NCI-H510A treated with DMSO at 0.1 percent for 48 hours (cell line): ENCODE measurements at places on chromosomes 1 and 21.

GRCh38 chr1:198893141-198893540, 254.3 kb downstream of the PTPRC start:
- DNase-seq: no peak

GRCh38 chr1:119655154-119655553, 7.1 kb upstream of the ZNF697 start:
- DNase-seq: no peak

GRCh38 chr1:204902671-204903070, 32.0 kb downstream of the NFASC start:
- DNase-seq: peak; percentile 62

GRCh38 chr1:39061951-39062350, 35.8 kb downstream of the NDUFS5 start:
- DNase-seq: no peak

DNA sequence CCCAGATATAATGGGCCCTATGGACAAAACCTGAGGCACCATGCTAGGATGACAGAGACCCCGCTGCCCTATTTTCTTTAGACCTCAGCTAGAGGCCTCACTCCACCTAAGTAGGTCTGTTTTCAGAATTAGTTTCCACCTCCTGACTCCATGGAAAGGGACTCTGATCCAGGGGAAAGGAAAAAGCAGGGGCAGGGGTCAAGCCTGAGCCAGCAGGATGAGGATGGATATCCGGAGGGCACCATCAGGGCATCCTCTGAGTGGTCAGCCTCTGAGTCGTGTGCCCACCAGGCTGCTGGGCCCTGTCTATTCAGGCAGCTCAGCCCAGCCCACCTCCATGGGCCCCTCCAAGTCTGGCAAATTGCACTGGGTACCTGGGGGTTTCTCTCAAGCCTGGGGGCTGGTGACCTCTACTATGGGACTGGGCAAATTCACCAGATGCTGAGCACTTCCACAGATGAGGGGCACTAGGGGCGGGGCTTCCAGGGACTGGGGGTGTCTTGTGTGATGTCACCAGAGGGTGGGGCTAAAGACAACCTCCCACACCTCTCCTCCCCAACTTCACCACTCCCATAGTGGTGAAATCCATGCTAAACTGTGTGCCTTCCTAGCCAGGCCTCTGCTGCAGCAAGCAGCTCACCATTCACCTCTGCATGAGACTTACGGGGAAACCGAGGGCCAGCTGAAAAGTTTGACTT, 5.5 kb downstream of the PAQR7 start:
- no peak for DNase-seq

- no peak for DNase-seq
Measured at GRCh38 chr1:40944326-40944725, 35.2 kb upstream of the CTPS1 start.

- no peak for DNase-seq
Measured at GRCh38 chr1:184455786-184456185, 69.0 kb downstream of the C1orf21 start.

GRCh38 chr1:82153272-82153629, 352.5 kb downstream of the ADGRL2 start:
- no peak for DNase-seq

- DNase-seq: no peak
Measured at GRCh38 chr1:48227165-48228013, 4.9 kb downstream of the SLC5A9 start.

DNA sequence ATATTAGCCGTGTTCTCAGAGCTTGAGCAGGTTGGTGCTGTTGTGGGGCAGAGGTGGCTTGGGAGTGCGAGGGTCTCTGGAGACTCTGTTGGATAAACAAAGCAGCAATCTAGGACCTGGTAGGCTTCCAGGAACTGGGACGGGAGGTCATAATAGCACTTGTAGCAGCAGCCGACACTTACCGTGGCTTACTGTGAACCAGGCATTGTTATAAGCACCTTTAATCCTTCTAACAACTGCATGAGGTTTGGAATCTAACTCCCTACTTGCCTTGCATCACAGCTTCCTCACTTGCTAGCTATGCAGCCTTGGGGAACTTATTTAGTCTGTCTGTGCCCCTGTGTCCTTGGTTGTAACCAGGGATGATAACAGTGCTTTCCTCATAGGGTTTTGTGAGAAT, 94.9 kb downstream of the NAV1 start:
- DNase-seq: peak; percentile 27

DNA sequence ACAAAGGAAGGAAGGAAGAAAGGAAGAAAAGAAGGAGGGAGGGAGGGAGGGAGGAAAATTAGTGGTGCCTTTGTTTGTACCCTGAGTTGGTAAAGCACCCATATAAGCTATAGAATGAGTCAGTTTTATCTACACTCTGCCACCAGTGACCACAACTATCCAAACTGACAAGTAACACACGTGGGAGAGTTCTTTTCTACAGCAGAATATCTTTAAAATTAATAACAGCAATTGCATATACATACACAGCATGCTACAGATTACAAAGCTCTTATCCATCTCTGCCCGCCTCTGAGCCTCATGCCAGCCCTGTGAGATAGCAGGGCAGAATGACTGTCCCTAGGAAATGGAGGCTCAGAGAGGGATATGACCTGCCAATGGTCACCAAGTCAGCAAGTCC, 20.3 kb downstream of the CDCP2 start:
- DNase-seq: no peak

- DNase-seq: no peak
Measured at GRCh38 chr1:62875676-62876075, 91.7 kb downstream of the ATG4C start.

- no peak for DNase-seq
Measured at GRCh38 chr1:155170806-155171205, 2.3 kb downstream of the KRTCAP2 start.

- DNase-seq: no peak
Measured at GRCh38 chr1:165816826-165817497, 10.5 kb upstream of the UCK2 start.

DNA sequence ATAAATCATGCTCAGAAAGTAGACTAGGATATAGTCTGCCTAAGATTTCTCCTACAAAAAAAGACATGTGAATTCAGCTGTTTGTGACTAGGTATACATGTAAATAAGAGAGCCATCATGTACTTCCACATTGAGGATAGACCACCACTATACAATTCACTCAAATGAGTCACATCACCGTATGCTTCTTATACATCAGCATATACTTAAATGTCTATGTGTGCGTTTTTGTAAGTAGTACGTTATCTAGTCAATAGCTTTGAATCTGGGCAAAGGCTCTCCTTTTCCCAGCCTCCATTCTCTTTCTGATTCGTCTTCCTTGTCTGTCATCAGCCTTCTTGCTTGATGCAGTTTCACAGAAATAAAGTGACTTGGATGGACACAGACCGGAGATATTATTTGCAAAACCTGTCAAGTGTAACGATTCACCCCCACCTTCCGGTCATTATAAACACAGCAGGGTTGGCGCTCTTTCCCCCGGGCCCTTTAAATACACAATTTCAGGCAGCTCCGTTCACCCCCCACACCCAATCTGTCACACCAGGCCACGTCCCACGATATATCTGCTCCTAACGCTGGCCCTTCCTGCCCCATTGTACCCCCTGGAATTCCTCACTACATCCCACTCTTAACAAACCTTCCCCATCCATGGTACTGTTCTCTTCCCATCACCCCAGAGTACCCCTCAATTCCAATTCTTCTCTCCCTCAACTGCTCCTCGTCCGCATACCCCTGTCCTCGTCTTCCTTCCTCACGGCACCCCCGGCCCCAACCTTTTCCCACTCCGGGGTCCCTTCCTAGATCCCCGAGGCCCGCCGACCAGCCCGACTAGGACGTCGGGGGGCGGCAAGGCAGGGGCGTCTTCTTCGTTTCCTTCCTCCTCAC, 636 bp downstream of the VAMP4 start:
- peak; percentile 23 for DNase-seq

- DNase-seq: peak; percentile 87
Measured at GRCh38 chr1:18282851-18283600, 175.4 kb downstream of the IGSF21 start.

GRCh38 chr1:19744335-19744743, 55.4 kb downstream of the TMCO4 start:
- DNase-seq: no peak

GRCh38 chr1:31218705-31219104, 21.0 kb downstream of the NKAIN1 start:
- no peak for DNase-seq

- DNase-seq: no peak
Measured at GRCh38 chr1:112320058-112320457, 76.0 kb upstream of the CTTNBP2NL start.

DNA sequence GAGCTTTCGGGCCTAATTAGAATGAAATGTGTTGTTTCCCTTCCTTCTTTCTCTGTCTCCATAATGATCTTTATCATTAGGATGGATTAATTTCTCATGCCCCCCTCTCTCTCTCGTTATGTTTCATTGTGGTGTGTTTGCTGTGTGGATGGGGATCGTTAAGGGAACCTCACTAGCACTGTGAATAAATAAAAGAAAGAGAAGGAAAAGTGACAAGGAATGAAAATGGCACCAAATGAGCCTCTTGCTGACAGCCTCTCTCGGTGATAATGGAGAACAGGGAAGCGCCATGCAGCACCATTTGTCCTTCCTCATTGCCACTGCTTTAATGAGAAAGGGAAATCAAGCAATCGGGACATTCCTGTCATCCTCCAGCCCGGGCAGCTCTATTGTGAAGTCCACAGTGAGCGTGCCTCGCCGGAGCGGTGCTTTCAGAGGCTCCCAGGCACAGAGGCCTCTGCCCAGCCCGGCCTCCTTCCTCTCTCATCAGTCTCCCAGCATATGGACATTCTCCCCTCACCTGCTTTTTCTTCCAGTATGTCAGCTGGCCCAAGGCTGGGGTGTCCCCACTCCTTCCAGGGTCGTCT, 265.7 kb upstream of the TMEM51 start:
- DNase-seq: no peak

GRCh38 chr1:30847358-30847972, 61.1 kb downstream of the SDC3 start:
- peak; percentile 14 for DNase-seq

DNA sequence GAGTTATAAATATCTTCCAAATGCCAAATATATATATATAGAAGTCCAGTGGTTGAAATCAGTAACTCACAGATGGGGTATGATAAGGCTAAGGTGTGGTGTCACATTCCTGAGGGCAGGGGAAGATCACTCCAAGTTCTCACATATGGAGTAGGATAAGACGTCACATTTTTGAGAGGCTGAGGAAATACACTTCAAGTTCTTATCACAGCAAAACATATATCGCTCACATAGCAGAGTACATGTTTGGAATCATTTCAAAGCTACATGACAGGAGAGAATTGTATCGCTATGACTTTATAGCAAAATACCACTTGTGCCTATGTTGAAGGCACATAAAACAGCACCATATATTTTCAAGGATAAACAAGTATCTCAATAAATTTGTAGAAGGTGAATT, 55.1 kb downstream of the RBM11 start:
- no peak for DNase-seq

- no peak for DNase-seq
Measured at GRCh38 chr1:14946684-14947238, 206.8 kb upstream of the TMEM51 start.

DNA sequence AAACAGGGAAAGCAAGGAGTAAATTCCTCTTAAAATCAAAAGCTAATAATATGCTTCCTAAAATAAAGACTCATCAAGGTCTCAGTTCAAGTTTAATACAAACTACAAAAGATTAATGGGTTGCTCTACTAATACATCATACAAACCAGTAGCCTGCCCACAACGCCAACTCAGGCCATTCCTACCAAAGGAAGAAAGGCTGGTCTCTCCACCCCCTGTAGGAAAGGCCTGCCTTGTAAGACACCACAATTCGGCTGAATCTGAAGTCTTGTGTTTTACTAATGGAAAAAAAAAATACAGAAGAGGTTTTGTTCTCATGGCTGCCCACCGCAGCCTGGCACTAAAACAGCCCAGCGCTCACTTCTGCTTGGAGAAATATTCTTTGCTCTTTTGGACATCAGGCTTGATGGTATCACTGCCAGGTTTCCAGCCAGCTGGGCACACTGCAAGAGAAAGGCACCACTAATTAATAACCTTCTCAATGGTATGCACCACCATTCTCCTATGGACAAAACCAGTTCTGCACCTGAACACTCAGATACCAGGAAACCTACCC, 10.6 kb downstream of the PRDX1 start:
- DNase-seq: no peak

DNA sequence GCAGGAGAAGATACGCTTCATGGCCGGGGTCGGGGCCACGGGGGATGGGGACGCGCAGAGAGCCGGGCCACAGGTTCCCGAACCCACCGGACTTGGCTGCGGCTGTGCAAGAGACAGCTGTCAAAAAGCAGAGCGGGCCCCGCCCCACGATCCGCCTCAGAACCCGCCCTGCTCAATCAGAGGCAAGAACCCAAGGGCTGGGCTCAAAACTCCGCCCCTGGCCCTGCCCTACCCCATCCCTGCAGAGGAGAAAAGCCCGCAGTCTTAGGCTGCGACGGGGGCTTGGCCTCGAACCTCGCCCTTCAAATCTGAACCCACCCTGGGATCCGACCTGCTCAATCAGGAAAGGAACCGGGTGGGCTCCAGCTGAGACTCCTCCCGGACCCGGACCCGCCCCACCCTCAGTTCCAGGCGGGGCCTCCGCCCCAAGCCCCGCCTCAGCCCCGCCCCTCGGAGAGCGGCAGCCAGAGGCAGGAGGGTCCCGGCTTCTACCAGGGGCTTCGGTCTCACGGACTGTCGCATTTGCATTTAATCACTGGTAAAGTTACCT, at the start of gene ANKRD35:
TSS of gene ANKRD35 (minus strand) at position 129 of the 550 bp plus-strand sequence. CDS start at position 21, 108 bp downstream.
- DNase-seq: peak; percentile 73

- DNase-seq: no peak
Measured at GRCh38 chr1:162681122-162681436, 48.8 kb downstream of the DDR2 start.

- DNase-seq: no peak
Measured at GRCh38 chr1:179978199-179979079, 23.8 kb downstream of the CEP350 start.

- no peak for DNase-seq
Measured at GRCh38 chr1:234965111-234965510, 163.5 kb downstream of the TOMM20 start.

DNA sequence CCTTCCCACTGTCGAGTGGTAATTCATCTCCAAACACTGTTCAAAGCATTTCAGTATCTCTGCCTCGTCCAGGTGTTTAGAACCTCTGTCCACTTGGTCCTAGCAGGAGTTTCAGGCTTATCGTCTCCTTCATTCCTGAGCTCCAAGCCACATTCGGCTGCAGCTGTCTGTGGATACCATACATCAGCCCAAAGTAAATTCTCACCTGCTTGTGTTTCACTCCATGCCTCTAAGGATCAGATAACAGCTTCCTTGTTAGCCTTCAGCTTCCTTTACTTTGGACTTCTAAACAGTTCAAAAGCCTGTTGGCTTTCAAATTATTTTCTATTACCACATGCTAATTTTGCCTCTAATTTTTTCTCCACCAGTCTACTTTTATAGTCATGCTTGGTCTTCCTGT, 219.0 kb upstream of the L1TD1 start:
- peak; percentile 32 for DNase-seq

DNA sequence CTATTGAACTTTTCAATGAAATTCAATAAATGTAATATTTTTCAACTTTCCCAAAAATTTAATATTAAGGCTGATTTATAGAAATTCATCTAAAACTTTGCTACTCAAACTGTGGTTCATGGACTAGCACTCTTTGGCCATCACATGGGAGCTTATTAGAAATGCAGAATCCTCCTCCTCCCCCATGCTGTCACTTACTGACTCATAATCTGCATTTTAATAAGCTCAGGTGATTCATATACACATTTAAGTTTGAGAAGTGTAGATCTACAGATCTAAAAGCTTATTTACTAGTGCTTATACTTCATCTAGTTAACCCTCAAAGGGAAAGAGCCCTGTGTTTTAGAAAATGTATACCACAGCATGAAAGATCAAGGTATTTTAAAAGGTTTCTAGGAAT, 84.3 kb downstream of the HS2ST1 start:
- no peak for DNase-seq

- DNase-seq: no peak
Measured at GRCh38 chr1:234756066-234756774, 146.2 kb upstream of the IRF2BP2 start.
